ENCODE measurements at places on chromosomes 11 and 22. TPM values are rescaled to one million over a fixed set of nuclear protein-coding genes. Genes with fewer than 3 reads are reported as not detected.

DNA sequence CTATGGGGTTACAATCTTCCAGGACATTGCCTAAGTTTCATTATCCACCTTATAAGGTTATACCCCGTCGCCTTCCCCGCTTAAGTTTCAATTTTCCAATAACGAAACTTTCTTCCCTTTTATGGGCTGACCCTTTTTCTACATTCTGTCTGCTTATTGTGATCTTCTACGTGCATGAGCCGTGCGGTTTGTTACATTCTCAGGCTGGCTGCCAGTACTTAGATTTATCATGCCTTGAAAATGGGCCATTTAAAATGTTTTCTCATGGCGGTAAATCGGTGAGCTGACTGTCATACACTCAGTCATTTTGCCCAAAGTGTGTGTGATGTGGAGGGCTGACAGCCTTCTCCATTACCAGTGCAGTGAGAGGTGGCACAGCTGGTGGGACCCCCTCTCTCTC, 23.3 kb downstream of the DGCR6L start:
- DNase-seq: no peak

DNA sequence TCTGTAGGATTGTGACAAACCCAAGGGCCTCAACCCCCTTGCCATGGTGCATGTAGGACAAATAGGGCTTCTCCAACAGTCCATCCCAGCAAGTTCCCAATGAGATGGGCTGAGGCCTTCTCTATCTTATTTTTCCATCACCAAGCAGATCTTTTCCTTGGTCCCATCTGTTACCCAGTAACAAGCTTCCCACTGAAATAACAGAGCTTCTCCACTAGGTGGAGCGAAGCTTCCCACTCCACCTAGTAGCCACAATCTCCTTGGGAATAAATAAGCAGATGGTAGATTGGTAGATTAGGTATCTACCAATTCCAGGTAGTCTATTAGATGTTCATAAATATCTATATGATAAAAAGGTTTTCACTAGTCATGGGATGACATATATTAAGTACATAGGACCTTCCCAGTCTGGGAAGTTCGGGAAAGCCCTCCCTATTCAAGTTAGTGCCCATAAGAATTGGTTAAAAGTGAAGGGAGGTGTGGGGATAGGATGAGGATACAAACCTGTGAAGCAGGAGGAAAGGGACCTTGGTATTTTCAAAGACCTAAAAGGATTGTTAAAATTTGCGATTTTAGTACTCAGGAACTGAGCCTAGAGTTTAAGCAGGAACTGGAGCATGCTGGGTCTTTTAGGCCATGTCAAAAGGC, 5.9 kb upstream of the OR52L1 start:
- DNase-seq: no peak

DNA sequence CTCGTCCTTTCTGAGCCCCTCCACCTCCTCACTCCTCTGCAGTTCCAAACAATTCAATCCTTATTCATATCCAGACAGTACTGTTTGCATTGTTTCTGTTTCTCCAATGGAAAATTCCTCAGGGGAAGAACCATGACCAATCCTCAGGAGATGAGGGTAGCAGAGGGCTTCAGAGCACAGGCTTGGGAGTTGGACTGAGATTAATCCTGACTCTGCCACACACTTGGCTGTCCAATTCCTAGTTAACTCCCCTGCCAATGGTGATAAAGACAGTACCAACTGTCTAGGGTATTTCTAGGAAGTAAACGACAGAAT, 58.0 kb downstream of the MICAL3 start:
- DNase-seq: peak; percentile 43

The PGR gene
- total RNA-seq: not detected

The FAM180B gene
- total RNA-seq: not detected
